Activated CD4-positive, alpha-beta T cell treated with anti-CD3 and anti-CD28 coated beads for 48 hours (primary cell): ENCODE measurements at places on chromosomes 16 and 17.
A peak's percentile ranks its signal among the peaks of the same experiment; 100 is the strongest.

GRCh38 chr17:21161498-21162393, 35.0 kb downstream of the DHRS7B start:
- no peak for DNase-seq

DNA sequence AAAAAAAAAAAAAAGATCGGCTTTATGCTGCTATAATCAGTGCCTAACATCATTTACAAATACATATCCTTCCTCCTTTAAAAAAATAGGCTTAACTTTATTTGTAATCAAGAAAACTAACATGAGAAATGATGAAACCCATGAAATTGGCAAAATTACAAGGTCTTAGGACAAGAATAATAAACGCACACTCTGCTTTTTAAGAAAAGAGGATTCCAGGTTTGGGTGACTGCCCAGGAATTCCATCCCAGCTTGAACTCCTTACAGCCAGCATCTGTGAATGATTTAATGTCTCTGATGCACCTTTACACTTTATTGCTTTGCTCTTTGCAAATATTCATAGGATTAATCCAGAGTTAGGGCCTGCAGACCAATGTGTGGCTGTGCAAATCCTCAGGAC, 196.0 kb downstream of the CBLN1 start:
- no peak for DNase-seq

DNA sequence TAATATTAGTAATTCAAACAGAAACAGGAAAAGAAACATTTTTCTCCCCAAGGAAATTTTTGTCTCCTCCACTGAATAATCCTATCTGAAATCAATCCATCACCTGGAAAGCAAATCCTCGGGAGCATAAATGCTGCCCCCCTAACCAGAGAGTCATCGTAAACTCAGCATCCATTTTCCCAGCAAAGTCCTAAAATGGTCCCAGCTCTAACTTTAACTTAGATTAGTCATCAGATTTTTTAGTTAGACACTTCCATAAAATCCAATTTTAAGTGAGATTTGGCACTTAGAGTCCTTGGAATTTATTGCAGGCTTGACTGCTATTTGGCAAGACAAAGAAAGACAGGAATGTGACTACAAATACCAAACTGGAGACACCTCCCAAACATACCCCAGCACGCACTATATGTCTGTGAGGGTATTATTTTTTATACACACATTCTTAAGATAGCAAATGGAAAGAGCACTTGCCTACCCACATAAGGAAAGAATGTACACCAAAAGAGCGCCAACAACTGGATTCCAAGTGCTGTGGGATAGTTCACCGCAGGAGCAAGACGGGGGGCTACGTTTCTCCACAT, 15.4 kb downstream of the SCO1 start:
- DNase-seq, result no peak

DNA sequence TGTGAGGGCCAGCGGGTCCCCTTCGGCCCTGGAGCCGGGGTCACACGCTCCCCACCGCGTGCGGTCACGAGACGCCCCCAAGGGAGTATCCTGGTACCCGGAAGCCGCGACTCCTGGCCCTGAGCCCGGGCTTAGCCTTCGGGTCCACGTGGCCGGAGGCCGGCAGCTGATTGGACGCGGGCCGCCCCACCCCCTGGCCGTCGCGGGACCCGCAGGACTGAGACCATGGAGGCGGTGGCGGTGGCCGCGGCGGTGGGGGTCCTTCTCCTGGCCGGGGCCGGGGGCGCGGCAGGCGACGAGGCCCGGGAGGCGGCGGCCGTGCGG, at the start of gene NAGLU:
Gene NAGLU, plus strand, starts transcription at position 194 of the 324 bp plus-strand sequence. Its CDS starts 32 bp downstream, at position 226.
- peak; percentile 90 for DNase-seq

DNA sequence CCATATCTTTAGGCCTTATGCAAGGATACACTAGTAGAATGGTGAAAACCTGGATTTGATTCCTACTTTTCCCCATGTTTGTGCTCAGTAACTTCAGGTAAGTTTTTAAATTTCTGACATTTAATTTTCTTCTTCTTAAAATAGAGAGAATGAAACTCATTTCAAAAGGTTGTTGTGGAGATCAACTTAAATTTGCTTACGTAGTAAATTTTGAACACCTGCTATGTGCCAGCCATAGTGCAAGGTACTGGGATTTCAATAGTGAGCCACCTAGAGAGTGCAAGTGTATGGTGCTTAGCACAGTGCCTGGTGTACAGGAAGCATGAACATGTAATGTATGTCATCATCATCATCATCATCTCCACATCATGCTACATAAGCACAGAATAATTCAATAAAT, 73.6 kb upstream of the SMIM36 start:
- DNase-seq, result no peak

- DNase-seq, result no peak
Observed at GRCh38 chr17:72945473-72945872, 147.0 kb downstream of the SLC39A11 start.

DNA sequence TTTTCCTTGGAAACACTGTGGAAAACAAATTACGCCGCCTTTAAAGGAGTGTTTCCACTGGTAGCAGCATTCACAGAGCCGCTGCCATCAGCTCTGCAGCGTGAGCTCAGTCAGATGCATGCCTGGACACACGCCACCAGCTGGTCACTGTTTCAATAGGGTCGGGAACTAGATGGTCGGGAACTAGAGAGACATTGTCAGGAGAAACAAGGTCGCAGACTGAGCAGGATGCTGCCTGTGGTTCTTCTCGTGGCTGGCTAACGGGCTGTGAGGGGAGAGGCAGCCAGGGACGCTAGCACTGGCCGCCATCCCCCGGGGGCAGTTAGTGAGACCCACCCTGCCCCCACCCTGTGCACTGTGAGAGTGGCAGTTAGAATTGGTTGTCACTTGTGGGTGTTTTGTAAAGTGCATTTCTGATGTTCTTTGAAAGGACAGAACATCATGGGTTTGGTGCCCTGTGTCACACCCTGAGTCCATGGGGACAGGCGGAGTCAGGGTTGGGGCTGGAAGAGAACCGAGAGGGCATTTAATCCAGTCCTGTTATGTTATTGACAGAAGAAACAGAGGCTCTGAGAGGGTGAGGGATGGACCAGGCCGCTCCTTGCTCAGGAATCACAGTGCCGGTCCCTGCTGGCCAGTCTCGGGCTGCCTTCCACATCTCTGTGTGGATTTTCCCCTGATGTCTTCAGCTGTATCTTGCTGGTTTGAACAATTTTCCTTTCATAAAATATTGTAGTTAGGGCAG, 86.3 kb downstream of the SPECC1 start:
- DNase-seq, result no peak

GRCh38 chr17:79980246-79981043, 55.2 kb downstream of the TBC1D16 start:
- no peak for DNase-seq

DNA sequence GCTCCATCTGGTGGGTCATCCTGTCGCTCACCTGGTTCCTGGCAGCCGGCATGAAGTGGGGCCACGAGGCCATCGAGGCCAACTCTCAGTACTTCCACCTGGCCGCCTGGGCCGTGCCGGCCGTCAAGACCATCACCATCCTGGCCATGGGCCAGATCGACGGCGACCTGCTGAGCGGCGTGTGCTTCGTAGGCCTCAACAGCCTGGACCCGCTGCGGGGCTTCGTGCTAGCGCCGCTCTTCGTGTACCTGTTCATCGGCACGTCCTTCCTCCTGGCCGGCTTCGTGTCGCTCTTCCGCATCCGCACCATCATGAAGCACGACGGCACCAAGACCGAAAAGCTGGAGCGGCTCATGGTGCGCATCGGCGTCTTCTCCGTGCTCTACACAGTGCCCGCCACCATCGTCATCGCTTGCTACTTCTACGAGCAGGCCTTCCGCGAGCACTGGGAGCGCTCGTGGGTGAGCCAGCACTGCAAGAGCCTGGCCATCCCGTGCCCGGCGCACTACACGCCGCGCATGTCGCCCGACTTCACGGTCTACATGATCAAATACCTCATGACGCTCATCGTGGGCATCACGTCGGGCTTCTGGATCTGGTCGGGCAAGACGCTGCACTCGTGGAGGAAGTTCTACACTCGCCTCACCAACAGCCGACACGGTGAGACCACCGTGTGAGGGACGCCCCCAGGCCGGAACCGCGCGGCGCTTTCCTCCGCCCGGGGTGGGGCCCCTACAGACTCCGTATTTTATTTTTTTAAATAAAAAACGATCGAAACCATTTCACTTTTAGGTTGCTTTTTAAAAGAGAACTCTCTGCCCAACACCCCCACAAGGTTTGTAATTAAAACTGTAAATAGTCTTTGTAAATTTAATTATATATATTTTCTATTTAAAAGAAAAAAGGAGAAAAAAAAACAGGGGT, 1.7 kb downstream of the FZD2 start:
- peak; percentile 3 for DNase-seq

- peak; percentile 1 for DNase-seq
Observed at GRCh38 chr16:65576631-65577030, 454.8 kb upstream of the CDH11 start.

- no peak for DNase-seq
Observed at GRCh38 chr16:85716022-85716679, 27.4 kb upstream of the GINS2 start.

GRCh38 chr17:80210348-80211108, 9.6 kb downstream of the SGSH start:
- no peak for DNase-seq

DNA sequence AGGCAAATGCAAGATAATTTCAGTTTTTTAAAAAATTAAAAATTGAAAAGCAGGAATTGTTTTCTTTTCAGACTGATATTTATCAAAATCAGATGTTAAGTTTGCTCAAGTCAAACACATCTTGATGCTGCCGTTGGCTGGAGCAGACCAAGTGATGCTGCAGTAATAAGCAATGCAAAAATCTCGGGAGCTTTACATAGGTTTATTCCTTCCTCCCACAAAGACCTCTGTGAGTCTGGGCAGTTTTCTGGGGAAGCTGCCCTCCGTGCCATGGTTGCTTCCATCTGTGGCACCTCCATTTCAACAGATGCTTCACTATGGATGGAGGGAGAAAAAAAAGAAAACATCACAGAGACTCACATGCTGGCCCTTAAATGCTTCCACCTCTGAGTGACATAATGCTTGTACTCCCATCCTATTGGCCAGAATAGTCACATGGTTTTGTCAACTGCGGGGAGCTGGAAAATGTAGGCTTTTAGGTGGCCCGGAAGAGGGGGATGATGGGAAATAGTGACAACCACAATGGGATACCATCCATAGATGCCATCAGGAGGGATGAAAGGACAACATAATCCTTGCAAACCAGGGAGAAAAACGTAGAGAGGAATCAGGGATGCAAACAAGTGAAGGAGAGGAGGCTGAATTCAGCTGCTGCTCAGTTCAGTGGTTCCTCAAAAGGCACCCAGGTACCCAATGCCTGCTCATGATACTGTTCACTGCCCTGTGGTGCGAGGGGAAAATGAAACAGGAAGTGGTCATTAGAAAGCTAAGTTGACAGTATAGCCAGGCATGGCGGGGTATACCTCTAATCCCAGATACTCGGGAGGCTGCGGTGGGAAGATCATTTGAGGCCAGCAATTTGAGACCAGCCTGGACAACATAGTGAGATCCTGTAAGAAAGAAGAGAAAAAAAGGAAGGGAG, 13.5 kb upstream of the ERCC4 start:
- no peak for DNase-seq

- DNase-seq, result no peak
Observed at GRCh38 chr17:39144416-39144840, 7.0 kb downstream of the PLXDC1 start.

DNA sequence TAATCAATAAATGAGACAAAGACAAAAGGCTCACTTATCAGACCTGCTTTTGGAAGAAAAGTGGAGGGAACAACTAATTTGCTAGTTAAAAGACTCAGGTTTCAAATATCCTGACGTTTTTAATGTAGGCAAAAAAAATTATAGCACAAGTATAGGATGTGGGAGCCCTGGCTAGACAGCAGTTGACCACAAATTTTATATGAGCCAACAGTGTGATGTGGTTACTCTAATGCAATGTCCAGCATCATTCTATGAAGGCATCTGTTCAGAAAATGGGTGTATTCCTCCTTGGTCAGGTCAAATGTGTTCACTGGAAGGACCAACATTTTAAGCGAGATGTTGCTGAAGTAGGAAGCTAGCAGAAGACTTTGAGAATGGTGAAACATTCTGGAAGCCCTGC, 237.4 kb downstream of the MAP2K6 start:
- no peak for DNase-seq

DNA sequence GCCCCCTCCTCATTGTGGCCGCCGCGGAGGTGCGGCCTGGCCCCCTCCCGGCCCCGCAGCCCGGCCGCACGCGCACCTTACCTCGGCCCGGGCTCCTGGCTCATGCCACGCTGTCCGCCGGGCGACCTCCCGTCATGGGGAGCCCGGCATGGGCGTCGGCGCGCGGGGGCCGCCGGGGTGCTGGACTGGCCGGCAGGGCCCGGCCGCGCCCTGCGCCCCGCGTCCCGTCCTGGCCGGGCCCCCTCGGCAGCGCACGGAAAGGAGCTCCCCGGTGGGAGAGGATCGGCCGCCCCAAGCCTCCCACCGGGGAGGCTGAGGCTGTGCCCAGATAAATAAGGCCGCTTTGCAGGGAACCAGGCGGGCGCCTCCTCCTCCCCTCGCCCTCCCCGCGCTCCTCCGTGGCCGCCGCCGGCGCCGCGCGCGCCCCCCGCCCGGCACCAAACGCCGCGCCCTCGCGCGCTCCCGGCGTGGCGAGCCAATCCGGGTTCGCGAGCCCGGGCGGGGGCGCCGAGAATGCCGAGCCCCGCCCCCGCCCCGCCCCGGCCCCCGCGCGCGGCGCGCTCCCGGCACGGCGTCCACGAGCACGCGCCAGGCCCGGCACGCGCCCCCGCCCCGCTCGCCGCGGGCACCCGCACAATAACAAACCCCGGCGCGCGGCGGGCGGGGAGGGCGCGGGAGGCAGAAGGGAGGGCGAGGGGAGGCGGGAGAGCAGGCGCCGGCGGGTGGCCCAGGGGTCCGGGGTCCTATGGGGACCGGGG, at the start of gene FBXL16:
Gene FBXL16, minus strand, starts transcription at position 371 of the 758 bp plus-strand sequence. CDS start 8,396 bp downstream, outside the sequence.
- no peak for DNase-seq

- no peak for DNase-seq
Observed at GRCh38 chr16:78684030-78684611, 584.7 kb downstream of the WWOX start.

DNA sequence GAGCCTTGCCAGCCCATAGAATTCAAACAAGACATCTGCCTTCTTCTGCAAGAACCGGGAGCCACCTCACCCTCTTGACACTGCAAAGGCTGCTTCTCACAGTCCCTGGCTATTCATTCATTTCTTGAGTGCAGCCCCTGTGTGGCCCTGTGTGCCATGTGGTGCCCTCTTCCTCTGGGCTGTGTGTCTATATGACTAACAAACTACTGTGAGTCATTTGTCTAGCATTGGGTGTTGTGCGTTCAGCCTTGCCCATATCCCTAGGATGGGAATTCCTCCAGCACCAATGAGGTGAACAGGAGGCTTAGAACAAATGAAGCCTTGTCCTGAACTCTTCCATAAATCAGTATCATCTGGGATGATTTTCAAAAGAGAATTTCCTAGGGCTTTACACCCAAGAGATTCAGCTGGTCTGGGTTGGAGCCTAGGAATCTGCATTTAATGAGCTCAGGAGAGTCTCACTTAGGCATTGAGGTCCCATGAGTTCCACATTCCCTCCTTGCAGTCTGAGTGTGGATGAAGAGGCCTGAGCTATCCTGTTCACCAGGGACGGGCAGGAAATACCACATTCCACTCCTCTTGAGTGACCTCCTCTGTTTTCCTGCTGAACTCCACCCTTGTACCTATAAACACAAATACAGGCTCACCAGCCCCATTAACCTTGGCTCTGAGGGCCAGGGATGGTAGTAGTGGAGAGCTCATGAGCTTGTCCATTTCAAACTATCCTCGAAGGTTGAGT, 308.7 kb upstream of the N4BP1 start:
- no peak for DNase-seq

GRCh38 chr17:7887038-7887481, 1.5 kb upstream of the CHD3 start:
- no peak for DNase-seq

- DNase-seq, result no peak
Observed at GRCh38 chr16:49523435-49524159, 150.0 kb downstream of the C16orf78 start.

- DNase-seq, result no peak
Observed at GRCh38 chr16:68739964-68740627, 3.0 kb downstream of the CDH1 start.
